ENCODE measurements at places on chromosomes 5 and 9.

DNA sequence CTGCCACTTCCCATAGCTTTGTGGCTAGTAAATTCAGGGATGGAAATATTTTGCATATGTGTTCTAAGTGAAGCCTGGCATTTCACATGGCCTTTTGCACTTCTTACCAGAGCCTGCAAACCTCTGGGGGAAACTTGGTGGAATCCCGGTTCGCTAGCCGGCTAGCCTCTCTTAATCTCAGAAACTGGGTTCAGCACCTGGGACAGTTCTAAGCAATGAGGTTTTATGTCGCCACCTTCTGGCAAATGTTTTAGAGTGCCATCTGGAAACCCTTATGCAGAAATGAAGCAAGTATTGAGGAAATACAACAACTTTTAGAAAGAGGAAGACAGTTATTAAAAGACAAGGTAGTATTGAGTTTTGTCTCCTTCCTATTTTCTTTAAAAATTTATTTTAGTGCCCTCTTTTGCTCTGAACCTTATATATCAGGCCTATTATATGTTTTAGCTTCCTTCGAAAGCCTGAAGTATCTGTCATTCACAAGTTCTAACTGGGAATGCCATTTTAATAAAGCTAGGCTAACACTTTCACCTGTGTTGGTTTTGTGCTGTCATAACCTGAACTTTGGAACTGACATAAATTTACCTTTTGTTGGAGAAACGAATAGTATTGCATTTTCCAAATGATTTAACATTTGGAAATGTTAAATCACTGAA, 963 bp upstream of the HTR1A start:
- DNase-seq = peak; percentile 63

GRCh38 chr5:35205186-35205585, 25.1 kb downstream of the PRLR start:
- no peak for DNase-seq

DNA sequence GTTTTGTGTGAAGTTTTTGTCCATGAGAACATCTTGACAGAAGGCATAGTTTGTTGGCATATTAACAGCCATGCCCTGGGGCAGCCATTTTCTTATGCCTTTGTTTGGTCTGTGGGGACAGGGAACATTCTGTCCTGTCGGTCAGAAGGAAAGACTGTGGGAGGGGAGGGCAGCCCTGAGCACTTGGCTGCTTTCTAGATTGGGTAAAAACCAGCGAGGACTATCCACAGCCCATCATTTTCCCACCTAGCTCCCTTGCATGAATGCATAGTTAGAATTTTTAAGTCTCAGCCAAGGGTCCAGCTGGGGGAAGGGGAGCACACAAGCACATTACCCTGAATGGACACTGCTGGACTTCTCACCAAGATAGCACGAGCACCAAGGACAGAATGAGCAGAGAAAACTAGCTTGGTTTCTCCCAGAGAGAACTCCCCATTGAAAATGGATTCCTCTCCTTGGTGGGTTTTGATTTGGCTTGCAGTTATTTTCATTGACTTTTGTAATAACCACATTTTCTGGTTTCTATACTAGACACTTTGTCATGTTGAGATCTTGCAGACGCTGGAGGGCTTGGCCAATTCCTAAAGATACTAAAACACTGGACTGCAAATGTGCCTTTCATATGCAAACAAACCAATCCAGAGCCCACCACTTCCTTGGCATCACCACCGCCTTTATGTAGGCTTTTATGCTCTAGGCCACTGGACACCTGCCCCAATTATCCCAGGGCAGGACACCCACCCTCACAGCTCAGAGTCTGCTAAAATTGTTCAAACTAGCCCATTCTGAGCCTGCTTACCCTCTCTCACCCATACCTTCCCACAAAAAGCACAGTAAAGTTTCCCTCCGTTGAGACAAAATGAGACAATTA, 129.9 kb downstream of the BOD1 start:
- DNase-seq = no peak

GRCh38 chr5:15794052-15794985, 294.3 kb downstream of the FBXL7 start:
- DNase-seq = no peak

DNA sequence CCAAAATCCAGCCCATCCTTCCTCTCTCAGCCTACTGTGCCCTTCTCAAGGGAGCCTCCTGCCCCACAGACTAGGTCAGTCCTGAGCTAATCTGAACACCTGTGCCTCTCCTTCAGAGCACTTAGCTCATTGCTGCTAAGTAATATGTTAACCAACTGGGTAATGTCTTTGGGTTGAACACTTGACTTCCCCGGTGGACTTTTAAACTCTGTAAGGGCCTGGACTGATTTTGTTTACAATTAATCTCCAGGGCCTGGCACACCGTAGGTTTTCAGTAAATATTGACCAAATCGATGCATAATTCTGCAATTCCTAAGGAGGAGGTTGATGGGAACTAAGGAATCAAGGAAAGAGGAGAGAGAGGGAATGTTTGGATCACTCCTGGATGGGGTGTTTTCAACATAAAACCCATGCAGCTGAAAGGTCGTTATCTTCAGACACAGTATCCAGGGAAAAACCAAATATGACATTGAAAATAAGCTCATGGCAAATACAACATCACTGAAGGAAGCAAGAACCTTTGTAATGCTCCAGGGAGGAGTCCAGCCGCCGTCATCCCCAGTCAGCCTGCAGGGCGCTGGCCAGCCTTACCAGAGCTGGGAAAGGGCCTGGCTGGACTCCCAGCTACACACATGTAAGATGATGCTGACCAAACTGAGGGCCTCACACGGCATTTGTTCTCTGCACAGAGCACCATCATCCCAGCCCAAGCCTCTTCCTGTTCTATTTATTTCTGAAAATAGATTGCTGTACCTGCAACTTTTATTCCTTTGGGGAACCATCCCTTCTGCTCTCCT, 166.3 kb downstream of the C5orf15 start:
- no peak for DNase-seq

DNA sequence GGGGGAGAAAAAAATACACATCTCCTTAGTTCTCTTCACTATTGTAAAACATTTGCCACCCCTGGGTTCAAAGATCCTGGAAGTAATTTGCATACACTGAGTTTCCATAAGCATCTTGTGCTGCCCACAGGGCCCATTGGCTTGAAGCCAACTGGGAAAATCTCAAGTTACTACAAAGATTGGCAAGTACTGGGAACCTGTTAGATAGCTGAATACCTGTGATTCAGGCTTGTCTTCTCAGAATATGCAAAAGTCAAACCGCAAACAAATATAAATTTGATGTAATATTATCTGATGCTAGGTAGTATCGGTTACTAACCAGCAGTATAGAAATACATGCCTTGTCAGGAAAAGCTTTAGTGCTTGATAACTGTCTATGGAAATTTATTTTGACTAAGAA, 156.9 kb upstream of the FST start:
- DNase-seq = no peak

DNA sequence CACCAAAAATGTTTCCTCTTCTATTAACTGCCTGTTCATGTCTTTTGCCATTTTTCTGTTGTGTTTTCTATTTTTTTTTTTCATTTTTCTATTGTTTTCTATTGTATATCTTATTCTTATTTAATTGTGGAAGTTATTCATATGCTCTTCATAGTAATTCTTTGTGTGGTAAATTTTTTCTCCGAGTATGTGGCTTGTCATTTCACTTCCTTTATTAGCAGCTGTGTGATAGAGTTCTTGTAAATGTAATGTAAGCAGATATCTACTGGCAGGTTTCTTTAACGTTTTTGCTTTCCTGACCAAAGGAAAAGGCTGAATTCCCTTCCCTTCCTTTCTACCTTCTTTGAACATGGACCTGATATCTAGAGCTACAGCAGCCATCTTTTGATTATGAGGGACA, 5.8 kb upstream of the PLPP1 start:
- no peak for DNase-seq

DNA sequence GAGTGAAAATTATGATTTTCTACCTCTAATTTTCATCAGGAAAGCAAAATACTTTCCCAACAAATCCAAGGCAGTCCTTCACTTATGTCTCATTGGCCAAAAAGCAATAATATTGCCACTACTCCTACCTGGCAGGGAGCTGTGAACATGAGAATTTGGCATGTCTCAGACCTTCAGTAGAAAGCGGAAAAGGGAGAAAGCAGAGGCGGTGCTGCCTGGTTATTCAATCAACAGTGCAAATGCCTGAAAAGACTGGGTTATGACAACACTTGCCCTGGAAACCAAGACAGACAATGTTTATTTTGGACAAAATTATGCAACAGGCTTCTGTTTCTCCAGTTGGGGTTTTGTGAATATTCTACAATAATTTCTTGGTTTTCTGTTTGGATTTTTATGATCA, 194.4 kb downstream of the TAF11L14 start:
- DNase-seq = no peak

- peak; percentile 94 for DNase-seq
These were observed 168.6 kb downstream of the CARTPT start for GRCh38 chr5:71887680-71888079.

- DNase-seq = no peak
These were observed 37.7 kb upstream of the PDE8B start for GRCh38 chr5:77172713-77173328.

- DNase-seq = peak; percentile 67
These were observed 84.3 kb upstream of the SMC2 start for GRCh38 chr9:104009826-104010225.

GRCh38 chr9:111900151-111900857, 3.7 kb downstream of the UGCG start:
- no peak for DNase-seq

DNA sequence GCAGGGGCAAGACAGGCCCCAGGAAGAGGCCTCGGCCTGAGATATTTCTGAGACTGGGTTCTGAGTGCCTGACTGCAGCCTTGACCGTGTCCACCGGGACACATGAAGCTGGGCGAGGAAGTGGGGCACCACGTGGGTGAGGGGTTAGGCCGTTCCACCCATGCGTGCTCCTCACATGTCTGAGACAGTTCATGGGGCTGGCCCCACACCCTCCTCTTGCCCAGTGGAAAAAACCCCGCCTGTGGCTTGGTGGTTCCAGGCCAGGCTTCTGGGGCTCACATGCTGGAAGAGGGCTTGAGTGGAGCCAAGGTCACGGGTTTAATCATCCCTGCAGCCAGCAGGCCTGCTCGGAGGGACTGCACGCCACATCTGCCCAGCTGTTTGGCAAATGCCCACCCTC, 11.4 kb downstream of the HMCN2 start:
- no peak for DNase-seq

- no peak for DNase-seq
These were observed 353.6 kb downstream of the DEPDC1B start for GRCh38 chr5:60346393-60346792.

DNA sequence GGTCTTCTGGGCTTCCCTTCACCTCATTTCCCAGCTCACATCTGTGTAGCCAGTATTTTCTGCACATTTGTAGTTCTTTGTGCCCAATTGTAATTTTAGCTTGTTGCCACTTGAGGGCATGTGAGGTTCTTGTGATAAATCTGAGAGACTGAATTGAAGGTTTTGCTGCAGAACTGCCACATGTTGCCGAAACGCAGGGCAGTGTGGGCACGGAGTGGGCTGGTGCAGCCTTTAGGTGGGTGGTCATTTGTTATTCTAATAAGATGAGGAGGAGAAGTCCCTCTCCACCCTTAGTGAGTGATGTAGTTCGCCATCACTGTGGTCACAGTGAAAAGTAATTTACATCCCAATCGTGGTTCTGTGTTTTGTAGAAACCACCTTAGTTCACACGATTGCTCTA, 21.2 kb downstream of the OTULIN start:
- peak; percentile 55 for DNase-seq

- no peak for DNase-seq
These were observed 134.2 kb downstream of the CDH10 start for GRCh38 chr5:24510523-24510988.

Data from A172 (cell line).